ENCODE measurements at places on chromosomes 6 and 20.

GRCh38 chr20:32611868-32612267 is 26.7 kb upstream of the NOL4L start:
- DNase-seq = no peak

DNA sequence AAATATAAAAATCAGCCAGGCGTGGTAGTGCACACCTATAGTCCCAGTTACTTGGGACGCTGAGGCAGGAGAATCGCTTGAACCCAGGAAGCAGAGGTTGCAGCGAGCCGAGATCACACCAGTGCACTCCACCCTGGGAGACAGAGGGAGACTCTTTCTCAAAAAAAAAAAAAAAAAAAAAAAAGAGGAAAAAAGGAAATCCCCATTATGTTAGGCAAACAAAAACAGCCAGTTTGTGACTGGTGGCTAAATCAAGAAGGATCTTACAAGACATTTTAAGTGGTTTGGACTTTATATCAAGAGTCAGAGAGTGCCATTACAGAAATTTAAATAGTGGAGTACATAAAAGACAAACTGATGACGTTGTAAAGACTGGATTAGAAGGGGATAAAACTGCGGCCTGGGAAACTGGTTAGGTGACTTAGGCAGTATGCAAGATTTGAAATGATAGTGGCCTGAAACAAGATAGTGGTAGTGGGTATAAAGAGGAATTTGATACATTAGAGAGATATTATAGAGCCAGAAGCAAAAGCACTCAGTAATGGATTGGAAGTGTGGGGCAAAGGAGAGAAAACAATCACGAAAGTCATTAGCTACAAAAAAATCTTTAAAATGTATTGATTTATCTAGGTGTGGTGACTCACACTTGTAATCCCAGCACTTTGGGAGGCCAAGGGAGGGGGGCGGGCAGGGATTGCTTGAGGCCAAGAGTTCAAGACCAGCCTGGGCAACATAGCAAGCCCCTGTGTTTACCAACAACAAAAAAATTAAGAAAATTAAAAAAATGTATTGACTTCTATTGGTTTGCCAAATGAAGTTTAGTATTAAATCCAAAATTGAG is 1.7 kb upstream of the MYO6 start:
- peak; percentile 91 for DNase-seq

GRCh38 chr20:35510951-35511735 is 18.3 kb downstream of the C20orf173 start:
- DNase-seq = peak; percentile 74

- DNase-seq = no peak
These were observed 41.0 kb downstream of the STK35 start for GRCh38 chr20:2142649-2143048.

DNA sequence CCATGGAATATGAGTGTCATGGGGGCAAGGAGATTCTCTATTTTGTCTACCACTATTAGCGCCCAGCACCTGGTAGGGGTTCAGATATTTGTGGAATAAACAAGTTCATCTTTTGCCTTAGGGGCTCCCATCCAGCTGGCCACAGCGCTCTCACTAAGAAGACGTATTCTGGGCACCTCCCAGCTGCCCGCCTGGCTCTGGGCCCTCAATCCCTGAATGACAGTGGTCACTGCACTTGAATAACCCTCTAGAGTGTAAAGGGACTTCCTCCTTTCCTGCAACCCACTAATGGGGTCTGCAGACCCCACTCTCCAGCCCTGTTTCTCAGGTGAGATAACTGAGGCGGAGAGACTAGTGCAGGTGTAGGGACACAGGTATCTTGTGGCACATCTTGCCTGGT is 36.2 kb downstream of the SNX5 start:
- no peak for DNase-seq

- DNase-seq = no peak
These were observed 1.0 kb downstream of the TRERF1 start for GRCh38 chr6:42450477-42451332.

- DNase-seq = no peak
These were observed 210.2 kb downstream of the TMEM200A start for GRCh38 chr6:130575971-130576370.

GRCh38 chr20:49937027-49937929 is 1.1 kb downstream of the RNF114 start:
- DNase-seq = no peak

Measured in trophoblast cell (in vitro differentiated cells and primary cell).